Pulmonary artery endothelial cell (primary cell): ENCODE measurements at places on chromosomes 11 and 22.
A peak's percentile ranks its signal among the peaks of the same experiment; 100 is the strongest.

DNA sequence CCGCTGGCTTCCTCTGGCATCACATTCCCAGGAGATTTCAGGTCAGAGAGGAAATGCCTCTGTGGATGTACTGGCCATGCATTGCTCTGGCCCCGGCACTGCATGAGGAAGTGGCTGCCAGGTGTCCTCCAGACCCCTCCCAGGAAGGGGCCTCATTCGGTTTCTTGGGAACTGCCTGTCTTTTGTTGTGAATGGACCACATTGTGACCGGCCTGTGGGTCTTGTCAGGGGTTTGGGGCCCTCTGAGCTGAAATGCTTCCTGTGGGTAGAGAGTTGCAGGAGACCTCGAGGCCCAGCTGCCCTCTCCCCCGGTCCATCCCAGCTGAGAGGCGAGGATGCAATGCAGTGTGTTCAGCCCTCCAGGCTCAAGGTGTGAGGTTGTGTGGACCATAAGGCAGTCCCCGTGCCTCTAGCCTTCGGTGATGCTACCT lies 18.8 kb upstream of the ST3GAL4 start:
- DNase-seq = peak; percentile 56

GRCh38 chr11:8309862-8310261 lies 46.2 kb upstream of the LMO1 start:
- DNase-seq = no peak

DNA sequence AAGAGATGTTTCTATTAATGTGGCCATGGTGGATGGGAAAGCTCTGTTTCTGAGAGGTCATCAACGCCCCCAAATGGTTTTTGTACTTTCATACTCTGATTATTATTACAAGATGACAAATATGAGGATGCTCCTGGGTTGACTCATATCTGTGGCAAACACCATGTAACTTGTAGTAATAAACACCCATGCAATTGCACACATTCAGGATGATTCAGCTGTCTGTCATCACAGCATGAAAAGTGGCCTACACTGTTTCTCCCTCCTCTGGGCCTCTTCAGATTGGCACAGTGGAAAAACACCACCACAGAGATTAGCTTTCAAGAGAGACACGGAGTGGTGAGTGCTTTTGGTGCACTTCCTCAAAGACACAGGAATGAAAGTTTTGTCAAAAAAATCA lies 85.4 kb downstream of the MTNR1B start:
- no peak for DNase-seq

DNA sequence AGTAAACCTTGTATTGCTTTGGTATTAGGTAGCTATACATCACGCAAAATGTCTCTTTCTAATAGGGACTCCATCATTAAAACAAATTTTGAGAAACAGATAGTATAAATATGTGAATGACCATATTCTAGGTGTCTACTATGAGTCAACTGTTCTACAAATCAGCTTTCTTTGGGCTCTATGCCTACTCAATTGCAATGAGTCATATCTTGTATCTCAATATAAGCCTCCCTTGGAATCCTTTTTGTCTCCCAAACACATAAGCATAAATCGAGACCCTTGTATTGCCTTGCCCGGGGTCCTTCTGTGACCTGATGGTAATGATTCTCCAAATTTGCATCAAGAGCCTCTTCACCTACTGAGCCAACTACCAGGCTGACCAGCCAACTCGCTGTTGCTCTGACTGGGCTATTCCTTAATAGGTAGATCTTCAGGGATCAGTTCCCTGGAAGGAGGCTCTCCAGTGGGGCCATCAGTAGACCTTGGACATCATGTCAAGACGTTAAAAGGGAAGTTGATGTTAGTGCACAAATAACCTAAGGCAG lies 22.2 kb downstream of the BLID start:
- DNase-seq = no peak

- no peak for DNase-seq
Measured at GRCh38 chr22:23137905-23138561, 3.8 kb downstream of the RSPH14 start.

DNA sequence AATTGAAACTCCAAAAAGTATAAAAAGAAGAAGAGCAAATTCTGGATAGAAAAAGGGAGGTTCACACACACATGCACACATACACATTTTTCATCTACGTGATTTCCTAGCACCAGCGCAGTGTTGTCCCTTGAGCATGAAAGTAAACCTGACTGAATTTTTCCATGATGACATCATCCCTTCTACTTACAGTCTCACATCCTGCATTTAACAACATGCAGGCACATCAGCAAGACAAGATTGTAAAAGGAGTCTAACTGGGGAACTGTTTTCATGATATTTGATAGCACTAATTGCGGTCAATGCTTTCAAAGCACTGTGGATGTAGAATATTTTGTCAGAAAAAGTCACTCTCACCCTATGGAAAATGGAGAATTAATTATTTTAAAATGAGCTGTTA lies 36.6 kb downstream of the GAS2 start:
- DNase-seq = peak; percentile 72

DNA sequence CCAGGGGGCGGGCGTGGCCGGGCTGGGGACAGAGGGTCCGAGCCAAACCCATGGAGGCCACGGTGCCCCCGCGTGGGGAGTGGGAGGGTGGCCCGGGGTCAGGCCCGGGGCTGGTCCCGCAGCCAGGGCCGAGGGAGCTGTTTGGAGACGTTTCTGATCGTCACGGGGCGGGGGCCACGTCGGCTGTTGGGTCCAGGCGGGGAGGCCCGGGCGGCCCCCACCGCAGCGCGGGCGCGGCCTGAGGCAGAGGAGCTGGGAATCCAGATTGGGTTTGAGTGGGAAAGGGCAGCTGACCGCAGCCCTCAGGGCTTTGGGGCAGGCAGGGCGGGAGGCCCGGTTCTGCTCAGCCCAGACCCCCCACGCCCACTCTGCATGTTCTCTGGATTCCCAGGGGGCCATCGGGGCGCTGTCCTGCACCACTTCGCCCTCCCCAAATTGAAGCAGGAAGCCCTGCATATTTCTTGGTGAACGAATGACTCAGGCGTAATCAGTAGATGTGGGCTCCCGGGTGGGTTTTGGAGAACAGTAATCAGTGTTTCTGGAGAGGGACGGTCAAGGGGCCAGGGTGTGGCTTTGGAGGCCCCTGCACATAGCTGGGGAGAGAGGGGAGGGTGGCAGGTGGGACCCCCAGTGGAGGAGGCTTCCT lies 583 bp downstream of the MRPL23 start:
- no peak for DNase-seq

- no peak for DNase-seq
Measured at GRCh38 chr11:58965246-58965985, 26.1 kb downstream of the GLYATL1 start.

DNA sequence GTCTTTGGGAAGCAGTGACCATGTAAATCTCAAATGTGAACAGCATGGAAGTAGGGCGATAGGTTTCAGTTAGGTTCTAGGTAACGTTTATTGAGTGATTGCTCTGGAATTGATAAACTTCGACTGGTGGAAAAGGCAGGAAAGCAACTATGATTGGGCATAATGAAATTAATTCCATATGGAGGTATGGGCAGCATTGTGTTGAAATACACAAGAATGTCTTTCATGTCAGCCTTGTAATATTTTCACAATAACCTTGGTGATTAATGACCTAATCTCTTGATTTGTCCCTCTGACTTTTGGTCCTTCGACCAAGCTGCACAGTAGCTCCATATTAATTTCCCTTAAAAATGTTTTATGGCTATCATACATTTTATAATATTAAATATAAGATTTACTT lies 2.8 kb downstream of the CEP57 start:
- DNase-seq = no peak

DNA sequence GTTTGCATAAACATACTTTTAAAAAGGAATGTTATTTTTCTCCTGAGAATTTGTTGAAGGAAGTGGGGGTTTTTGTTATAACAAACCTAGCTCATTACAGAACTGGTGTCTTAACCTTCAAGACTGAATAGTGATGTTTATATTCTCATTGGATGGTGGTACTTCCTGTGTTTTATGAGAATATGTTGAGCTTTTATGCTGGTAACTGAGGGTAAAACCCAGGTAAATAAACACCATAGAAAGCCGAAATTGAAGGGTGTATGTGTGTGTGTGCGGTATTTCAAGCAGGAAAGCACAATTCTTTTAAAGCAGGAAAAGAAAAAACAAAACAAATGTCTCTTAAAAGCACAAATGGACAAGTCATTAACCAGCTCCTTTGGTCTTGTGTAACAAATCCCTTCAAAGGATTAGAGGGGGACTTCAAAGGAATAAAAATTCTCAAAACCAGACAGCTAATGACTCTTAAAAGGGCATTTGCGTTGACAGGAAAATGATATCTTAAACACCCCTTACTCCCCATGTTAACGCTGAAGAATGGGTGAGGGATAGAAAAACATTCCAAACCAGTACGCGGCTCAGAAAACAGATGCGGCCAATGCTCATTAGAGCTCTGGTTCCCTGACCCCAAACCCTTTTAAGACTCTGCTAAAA lies 23.8 kb downstream of the LMO2 start:
- no peak for DNase-seq

DNA sequence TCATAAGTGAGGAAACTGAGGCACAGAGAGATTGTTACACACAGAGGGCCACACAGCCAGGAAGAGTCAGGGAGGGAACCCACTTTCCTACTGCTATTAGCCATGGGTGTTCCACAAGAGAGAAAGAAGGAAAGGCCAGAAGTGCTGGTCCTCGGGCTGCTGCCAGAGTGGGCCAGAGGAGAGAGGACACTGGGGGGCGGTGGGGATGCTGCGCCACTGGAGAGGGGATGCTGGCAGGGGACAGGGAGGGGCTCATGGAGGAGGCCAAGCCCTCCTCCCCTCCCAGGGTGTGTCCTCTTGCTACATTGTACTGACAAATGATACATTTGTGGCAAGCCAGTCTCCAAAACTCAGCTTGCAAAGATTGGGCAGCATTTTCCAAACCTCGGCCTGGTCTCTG lies 9.9 kb downstream of the IL10RA start:
- no peak for DNase-seq

- no peak for DNase-seq
Measured at GRCh38 chr11:14905104-14906033, 13.3 kb upstream of the CYP2R1 start.

DNA sequence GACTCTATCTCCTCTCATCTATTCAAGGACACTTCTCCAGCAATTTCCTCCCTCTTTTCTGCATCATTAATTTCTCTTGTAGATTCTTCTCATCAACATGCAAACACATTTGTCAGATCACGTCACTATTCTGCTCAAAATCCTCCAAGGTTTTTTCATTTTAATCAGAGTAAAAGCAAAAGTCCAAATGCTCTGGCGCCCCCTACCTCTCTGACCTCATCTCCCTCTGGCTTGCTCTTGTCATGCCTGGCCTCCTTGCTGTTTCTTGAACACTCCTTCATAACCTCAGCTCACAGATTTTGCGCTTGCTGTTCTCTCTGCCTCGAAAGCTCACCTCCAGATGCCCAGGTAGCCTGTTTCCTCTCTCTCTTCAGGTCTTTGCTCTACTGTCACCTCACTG lies 22.4 kb downstream of the RTCB start:
- DNase-seq = no peak

GRCh38 chr11:66221012-66221411 lies 47.4 kb upstream of the RAB1B start:
- DNase-seq = no peak

DNA sequence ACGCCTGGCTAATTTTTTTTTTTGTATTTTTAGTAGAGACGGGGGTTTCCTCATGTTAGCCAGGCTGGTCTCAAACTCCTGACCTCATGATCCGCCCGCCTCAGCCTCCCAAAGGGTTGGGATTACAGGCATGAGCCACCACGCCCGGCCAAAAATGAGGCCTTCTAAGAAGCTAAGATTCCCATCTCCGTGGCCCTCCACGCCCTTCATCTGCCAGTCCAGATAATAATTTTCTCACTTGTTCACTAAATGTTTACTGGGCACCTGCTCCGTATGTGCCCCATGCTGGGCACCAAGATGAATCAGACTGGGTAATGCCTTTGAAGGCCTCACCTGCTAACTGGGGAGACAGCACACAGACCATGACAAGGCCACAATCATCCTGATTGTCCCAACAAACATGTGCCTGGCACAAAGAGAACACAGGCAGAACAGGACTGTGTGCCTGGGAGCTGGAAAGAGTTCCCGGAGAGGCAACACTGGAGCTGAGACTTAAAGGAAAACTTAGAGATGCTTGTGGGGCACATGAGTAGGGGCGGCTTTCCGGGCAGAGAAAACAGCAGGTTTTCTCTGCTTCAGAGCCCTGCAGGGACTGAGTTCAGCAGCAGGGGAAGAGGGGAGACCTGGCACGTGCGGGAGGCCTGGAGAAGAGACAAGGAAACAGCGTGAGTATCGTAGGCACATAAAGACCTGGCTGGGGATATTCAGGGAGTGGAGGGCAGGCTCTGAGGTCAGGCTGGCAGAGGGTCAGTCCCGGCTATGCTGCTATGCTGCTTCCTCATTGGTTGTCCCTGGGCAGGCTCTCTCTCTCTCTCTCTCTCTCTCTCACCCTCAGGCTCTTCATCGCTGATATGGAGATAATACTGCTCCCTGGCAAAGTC lies 2.4 kb downstream of the KIAA0930 start:
- no peak for DNase-seq

DNA sequence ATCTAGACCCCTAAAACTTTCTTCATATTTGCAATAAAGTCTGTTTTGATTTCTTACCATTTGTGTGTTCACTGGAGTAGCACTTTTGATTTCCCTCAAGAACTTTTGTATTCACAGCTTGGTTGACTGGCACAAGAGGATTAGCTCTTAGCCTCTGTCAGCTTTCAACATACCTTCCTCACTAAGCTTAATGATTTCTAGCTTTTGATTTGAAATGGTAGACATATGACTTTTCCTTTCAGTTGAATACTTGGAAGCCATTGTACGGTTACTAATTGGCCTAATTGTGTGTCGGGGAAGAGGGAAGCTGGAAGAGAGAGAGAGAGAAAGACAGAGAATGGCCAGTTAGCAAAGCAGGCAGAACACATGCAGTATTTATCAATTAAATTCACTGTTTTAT lies 180.5 kb downstream of the ARHGAP42 start:
- no peak for DNase-seq

- DNase-seq = no peak
Measured at GRCh38 chr11:64117763-64118459, 48.0 kb downstream of the MACROD1 start.

GRCh38 chr11:102135256-102135655 lies 25.0 kb downstream of the YAP1 start:
- DNase-seq = no peak

GRCh38 chr11:124409906-124410305 lies 11.1 kb upstream of the OR8B3 start:
- DNase-seq = no peak

- no peak for DNase-seq
Measured at GRCh38 chr11:84963240-84963639, 663.9 kb downstream of the DLG2 start.

DNA sequence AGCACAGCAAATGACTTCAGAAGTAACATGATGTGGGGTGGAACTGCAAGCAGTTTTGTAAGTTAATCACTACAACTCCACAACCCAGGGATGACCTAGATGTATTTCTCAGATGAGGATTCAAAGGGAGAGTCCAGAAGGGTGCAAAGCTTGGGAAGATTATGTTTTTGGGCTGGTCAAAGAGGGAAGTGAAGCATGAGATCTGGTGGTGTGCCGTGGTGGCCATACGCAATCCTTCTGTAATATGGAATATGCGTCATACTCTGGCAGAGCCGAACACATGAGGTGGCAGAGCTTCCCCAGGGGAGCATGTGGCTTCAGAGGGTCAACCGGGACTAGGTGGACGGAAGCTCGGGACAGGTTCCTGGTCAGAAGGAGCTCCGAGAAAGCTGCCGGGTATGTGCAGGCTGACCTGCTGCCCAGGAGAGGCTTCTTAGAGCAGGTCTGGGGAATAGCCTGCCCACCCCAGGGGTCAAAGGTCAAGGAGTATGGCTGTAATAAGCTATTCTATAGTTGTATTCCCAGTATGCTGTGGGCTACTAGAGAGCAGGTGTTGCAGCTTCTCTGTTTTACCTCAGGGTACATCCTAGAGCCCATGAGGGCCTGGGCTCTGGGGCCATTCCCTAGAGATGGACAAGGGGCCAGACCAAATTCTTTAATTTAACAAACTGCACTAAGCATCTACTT lies 70.1 kb upstream of the PHOX2A start:
- DNase-seq = no peak
